Endothelial cell (in vitro differentiated cells): ENCODE measurements at places on chromosomes 11 and 22.

- no peak for DNase-seq
Observed at GRCh38 chr22:23774114-23774921, 1.7 kb downstream of the MMP11 start.

GRCh38 chr22:49746065-49746464 is 81.6 kb downstream of the BRD1 start:
- no peak for DNase-seq

GRCh38 chr11:2547806-2548205 is 103.0 kb downstream of the KCNQ1 start:
- no peak for DNase-seq

- DNase-seq, result no peak
Observed at GRCh38 chr11:444396-445144, 2.8 kb upstream of the ANO9 start.

DNA sequence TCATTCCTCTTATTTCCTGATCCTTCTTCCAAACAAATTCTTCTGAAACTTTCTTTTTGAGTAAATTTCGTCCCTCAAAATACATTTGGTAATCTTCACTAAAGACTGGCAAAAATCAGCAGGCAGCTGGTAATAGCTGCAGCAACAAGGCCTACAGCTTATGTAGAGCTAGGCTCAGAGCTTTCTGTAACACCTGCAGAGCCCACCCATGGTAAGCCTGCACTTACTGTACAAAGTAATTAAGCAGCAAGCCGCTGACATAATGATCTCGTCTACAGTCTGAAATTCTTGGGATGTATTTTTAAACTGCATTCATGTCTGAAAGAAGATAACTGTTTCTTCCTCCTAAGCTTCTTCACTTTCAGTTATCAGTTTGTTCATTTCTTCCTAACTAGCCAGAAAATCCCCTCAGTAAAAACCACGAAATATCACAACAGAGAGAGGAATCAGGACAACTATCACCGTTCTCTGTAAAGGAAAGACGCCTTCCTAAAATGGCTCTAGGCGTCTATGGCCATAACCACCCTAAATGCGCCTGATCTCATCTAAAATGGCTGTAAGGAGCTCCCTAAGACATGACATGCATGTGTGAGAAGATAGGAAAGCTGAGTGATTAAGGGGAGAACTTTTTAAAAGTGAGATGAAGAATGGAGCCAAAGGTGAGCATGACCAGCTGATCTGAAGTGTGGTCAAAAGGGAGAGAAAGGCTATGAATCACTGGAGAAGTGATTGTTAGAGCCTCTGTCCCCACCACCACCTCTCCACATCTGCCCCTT is 56.2 kb downstream of the DENND5A start:
- DNase-seq, result no peak
